ENCODE measurements at places on chromosomes 6 and 20. TPM values are rescaled to one million over a fixed set of nuclear protein-coding genes. Genes with fewer than 3 reads are reported as not detected.

DNA sequence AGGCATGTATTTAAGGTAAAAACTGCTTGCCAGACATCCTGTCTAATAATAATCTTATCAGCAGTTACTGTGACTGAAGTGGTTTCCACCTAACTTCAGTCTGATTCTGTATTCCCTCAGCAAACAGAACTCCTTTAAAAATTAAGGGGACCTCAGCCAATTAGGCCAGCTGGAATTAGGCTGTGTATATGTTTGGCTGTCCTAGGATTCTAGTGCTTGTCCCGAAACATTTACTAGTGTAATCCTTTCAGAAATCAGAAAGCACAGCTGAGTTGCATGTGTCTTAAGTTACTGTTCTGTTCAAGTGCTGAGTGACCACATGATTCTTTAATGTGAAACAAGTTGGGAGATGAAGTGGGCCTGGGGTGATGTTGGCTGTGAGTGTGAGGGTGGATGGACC, 120.9 kb upstream of the SUPT3H start:
- no peak for DNase-seq

RNF39 gene
- 0.43 TPM for polyA plus RNA-seq

DNA sequence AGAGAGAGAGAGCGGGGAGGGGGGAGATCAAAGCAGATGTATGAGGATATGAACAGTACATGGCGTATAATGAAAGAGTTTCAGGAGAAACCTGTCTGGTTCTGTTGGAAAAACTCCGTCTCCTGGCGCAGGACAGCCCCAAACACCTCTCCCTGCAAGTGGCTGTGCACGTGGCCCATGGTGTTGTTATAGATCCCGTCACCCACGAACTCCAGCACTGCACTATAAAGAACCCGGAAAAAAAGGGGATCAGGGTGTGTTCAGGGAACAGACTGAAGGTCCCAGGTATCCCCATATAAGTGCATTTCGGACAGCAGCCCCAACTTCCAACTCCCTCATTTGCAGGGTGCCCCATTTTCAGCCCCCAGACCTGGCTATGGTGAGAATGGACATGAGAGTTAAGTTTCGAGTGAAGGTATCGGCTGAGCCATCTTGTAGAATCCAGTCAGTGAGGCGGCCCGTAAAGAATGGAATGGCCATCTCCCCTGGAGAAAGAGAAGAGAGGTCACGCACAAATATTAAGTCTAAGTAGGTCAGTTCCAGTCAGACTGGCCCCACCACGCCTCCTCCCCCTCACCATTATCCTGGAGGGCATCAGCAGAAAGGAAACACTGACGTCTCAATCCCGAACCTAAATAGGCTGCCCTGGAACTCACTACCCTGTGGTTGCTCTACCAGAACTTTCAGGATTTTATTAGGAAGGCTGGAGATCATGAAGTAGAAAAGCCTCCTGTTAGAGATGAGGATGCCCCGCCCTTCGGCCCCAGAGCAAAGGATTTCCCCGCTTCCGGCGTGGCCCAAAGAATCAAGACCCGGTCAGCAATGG, 1.3 kb downstream of the TAP1 start:
- DNase-seq: no peak

MOCS1 gene
- polyA plus RNA-seq: 7.1 TPM

GRCh38 chr20:23039136-23039875, 4.2 kb downstream of the SSTR4 start:
- no peak for DNase-seq

DNA sequence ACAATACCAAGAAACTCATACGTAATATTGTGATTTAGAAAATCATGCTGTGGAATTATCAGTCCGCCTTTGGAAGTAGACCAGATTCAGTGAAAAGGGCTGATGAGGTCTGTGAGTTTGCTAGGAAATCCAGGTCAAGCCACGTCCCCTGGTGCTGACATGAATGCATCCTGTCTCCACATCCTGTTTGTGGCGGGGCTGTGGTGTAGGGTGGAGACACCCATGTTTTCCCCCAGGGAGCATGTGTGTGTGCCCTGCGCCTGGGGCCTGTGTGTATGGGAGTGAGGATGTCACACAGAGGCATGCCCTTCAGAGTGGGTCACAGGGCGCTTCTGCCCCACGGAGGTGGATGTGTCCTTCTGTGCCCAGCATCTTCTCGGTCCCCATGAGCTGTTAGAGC, 109.1 kb downstream of the SASH1 start:
- DNase-seq: no peak

DNA sequence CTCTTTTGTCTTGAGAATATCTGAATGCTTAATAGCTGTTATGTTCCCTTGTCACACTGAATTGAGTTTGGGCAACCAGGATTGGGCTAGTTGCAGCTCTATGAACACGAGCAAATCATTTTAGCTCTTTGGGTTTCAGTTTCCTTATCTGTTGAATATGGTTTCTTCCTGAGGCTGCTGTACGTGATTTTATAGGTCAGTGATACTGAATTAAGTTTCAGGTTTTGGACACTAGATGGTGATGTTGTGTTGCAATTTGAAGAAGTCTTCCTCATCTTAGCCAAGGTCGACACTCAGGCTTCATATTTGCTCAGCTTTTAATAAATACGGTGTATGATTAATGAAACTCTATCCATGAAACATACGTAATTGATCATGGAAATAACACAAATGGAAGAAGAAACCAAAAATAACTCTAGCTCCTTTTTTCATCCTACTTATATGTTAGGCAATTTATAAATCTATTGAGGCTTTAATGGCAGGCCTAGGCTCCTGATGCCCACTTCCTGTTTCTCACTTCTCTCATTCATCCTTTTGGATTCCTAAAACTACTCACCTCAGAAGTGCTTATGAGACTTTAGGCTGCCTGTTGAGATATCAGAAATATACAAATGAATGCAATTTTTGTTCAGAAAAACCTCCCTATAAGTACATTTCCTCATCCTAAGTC, 354.1 kb upstream of the MAP3K7 start:
- DNase-seq: peak; percentile 40

CALHM4 gene
- polyA plus RNA-seq: not detected

DNA sequence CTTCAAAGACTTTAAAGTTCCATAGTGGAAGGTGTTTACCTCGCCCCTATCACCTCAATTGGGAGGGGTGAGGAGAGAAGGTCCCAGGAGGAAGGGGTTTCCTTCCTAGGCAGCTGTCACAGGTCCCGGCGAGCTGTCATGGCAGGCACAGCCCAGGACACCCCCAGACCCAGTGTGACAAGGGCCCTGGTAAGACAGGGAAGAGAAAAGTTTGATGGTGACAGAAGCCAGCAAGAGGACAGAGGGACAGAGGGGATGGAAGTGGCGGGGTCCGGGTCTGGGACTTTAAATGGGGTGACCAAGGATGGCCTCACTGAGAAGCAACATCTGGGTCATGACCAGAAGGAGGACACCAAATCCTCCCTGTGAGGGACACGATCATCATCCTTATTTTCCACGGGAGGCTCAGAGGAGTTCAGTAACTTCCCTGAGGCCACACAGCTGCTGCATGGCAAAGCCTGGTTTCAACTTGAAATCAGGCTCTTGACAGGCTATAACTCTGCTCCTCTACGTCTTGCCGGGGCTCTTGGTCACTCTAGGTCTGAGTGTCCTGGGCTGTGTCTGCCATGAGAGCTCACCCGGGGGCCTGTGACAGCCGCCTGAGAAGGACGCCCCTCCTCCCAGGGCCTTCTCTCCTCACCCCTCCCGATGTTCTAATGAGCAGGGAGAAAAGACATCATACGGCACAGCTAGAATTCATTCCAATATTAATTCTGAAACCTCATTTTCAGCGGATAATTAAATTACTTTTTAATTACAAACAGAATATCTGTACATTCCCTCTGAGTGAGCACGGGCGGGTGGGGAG, 222.2 kb downstream of the PREX1 start:
- no peak for DNase-seq

CST1 gene
- polyA plus RNA-seq: not detected

- DNase-seq: peak; percentile 33
These were observed 81.6 kb downstream of the KCNB1 start for GRCh38 chr20:49400904-49401303.

- DNase-seq: peak; percentile 27
These were observed 87.8 kb downstream of the GMDS start for GRCh38 chr6:2157441-2158127.

DNA sequence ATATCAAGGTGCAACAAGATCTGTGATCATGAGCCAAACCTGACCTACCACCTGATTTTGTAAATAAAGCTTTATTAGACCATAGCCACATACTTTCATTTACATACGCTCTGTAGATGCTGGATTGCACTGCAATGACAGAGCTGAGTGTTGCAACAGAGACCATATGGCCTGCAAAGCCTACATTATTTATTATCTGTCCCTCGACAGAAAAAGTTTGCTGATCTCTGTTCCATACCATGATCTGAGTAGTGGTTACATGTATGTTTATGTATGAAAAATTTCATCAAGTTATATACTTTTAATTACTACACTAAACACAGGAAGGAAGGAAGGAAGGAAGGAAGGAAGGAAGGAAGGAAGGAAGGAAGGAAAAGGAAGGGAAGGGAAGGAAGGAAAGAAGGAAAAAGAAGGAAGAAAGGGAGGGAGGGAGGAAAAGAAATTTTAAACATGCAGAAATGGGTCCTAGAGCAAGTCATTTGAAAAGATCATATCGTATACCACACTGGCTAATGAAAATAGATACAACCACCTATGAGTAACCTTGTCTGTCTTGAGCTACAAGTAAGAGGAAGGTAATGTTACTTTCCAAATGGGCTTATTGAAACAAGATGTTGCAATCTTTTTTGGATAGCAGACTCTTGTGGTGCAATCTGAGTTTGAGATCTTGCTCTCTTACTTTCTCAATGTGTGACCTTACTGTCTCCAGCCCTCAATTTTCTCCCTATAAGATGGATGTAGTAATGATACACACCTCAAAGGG, 441.0 kb downstream of the KIF16B start:
- DNase-seq: no peak

GRCh38 chr6:48541649-48542048, 430.7 kb upstream of the PTCHD4 start:
- no peak for DNase-seq

OOEP gene
- not detected for polyA plus RNA-seq

DNA sequence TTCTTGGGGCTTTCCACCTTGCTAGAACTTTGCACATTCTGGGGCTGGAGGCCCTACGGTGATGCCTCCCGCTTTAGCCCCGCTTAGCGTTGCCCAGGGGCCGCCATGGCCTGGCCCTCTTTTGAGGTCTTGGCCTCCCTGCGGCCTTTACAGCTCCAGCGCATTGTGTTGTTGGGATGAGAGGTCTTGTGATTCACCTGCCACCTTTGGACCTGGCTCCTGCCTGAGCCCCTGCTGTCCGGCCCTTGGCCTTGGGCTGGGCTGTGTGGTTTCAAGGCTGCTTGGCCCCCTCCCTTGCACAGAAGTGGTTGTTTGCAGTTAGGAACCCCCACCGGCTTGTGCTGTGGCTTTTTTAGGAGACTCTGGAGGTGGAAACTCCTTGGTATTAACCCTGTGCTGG, 61.0 kb upstream of the CDH4 start:
- no peak for DNase-seq

DNA sequence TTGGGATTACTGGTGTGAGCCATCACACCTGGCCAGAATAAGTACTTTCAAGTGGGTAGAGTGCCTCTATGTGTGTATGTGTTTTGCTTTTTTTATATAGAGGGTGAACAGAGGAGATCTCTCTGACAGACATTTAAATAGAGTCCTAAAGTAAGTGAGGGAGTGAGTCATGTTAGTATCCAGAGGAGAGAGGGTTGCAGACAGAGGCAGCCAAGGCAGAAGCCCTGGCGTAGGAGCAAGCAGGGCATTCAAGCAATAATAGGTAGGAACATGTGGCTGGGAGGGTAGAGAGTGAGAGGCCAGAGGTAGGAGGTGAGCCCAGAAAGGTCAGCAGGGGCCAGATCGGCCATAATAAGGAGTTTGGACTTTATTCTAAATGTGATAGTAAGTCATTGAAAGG, 48.9 kb downstream of the PHF20 start:
- DNase-seq: no peak

NFATC2 gene
- 5.5 TPM for polyA plus RNA-seq

DNA sequence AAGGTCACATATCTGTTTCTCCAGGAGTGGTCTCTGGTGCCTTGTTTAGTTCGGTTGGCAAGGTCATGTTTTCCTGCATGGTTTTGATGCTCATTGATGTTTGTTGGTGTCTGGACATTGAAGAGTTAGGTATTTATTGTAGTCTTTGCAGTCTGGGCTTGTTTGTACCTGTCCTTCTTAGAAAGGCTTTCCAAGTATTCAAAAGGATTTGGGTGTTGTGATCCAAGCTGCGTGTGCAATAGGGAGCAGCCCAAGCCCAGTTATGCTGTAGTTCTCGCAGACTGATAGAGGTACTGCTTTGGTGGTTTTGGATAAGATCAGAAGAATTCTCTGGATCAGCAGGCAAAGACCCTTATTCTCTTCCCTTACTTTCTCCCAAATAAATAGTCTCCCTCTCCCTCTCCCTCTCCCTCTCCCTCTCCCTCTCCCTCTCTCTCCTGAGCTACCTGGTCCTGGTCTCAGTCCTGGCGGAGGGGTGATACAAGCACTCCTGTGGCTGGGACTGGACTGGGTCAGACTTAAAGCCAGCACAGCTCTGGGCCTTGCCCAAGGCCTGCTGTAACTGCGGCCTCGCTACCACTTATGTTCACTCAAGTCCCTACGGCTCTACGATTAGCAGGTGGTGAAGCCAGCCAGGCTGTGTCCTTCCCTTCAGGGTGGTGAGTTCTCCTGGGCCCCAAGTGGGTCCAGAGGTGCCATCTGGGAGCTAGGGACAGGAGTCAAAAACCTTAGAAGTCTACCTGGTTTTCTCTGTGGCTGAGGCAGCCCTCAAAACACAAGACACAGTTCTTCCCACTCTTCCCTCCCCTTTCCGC, 27.3 kb upstream of the GRM4 start:
- no peak for DNase-seq

COL9A1 gene
- polyA plus RNA-seq: 6.8 TPM

- DNase-seq: no peak
These were observed 6.4 kb downstream of the ACSS1 start for GRCh38 chr20:25051386-25052155.

RPL7L1 gene
- 60.0 TPM for polyA plus RNA-seq

GRCh38 chr20:10659651-10660601, 13.9 kb downstream of the JAG1 start:
- DNase-seq: no peak

PAK1IP1 gene
- 20.9 TPM for polyA plus RNA-seq

MDFI gene
- polyA plus RNA-seq: 31.7 TPM

DNA sequence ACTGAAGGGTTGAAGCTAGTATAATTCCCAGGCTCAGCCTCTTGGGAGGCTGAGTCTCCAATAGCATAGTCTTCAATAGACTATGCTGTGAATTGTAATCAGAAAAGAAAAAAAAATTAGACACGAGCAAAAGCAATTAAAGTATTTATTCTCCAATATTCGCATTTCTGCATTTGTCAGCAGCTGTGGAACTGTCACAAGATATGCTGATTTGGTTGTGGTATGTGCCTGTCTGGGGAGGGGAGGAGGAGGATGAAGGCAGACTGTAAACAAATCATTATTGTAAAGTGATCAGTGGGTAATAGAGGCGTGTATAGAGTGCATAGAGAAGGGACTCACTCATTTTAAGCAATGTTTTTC, 10.1 kb upstream of the BICRAL start:
- no peak for DNase-seq

- no peak for DNase-seq
These were observed 32.6 kb downstream of the MDFI start for GRCh38 chr6:41670703-41671360.

DNA sequence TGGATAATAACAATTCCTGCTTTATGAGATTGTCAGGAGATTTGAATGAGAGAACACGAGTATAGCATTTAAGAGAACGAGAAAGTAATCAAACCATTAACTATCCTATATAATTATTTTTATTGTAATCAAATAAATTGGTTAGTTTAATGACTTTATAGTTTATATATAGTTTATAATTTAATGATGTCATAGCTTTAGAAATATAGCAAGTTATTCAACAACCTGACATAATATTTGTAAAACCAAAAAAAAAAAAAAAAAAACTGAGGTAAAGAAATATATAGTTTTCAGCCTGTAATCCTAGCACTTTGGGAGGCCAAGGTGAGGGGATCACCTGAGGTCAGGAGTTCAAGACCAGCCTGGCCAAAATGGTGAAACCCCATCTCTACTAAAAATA, 26.4 kb upstream of the DST start:
- DNase-seq: no peak
